ENCODE measurements at places on chromosomes 5 and 9.

DNA sequence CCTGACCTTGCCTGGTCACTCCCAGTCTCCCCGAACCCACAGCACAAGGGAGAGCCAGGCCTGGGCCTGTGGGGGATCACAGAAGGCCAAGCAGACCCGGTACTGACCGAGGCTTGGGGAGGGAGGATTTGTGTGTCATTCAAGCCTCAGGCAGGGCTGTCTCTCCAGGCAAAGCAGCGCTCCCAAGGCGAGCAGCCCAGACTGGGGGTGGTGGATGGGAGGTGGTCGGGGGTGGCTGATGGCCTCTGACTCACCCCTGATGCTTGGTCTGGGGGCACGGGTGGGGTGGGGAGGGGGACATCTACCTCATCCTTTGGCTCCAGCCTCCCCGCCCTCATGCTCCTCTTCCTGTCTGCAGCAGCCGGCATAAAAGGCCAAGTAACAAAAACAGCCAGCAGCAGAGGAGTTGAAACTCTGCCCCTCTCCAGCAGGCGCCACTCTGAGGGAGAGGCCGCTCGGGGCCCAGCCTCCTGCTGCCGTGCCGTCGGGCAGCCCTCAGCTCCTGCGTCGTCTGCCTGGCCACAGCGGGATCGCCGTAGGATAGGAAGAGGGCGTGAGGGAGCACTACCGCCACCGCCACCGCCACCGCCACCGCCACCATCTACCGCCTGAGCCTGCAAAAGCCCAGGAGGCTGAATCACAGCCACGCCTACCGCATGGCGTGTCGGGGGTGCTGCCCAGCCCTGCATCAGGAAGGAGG, 166.0 kb downstream of the OLFM1 start:
- no peak for DNase-seq

DNA sequence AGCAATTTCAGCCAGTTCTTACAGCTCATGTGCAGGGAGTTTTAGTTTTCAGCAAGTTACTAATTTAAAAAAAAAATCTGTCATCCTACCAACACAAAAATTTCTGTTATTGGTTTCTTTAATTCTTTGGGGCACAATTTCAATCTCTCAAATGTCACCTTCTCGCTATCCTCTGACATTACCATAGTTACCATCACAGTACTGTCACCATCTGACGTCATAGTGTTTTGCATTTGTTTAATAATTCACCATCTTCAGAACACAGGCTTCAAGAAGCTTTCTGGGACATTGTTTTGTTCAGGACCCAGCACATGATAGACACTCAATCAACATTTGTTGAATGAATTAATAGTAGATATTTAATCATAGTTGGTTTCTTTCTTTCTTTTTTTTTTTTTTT, 155.1 kb downstream of the PDZD2 start:
- DNase-seq, result no peak

DNA sequence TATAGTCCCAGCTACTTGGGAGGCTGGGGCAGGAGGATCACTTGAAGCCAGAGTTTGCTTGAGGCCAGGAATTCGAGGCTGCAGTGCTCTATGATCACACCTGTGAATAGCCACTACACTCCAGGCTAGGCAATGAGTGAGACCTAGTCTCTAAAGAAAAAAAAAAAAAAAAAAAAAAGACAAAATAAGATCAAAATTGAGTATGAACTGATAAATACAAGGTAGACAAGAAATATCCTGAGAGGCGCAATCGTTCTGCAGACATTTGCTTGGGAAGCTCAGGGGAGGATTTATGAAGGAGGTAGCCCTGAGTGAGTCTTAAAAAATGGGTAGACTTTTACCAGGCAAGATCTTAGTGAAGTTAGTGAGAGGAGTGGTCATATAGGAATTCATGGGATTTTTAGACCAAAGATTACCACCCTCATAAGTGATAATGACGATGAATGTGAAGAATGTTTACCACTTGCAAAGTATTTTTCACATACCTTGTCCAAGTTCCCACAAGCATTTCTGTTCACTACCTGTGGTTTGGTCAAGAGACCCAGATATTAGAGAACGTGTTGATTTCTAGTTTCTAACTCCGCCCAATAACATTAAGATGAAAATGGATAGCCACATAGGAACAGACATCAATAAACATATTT, 4.4 kb downstream of the PDCD1LG2 start:
- DNase-seq, result no peak

GRCh38 chr9:6739218-6739617, 18.6 kb upstream of the KDM4C start:
- no peak for DNase-seq

- DNase-seq, result no peak
Observed at GRCh38 chr5:176866707-176867310, 32.3 kb downstream of the HK3 start.

DNA sequence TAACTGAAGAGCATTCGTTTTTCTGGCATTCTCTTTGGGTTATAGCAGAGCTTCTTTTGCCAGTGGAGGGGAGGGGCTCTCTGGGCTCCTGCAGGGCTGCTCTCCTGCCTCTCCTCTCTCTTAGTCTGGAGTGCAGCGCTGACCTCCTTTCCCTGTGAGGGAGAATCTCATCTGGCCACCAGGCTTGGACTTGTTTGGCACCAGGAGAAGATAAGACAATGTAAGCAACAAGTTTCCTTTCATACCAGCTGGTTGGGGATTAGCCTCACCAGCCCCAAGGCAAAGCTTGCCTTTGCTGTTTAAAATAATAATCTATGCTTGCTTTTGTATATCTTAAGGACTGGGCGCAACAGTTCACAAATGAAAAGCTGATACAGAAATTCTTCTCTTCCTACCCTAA, 196.4 kb downstream of the TLE4 start:
- no peak for DNase-seq

- DNase-seq, result no peak
Observed at GRCh38 chr9:1871626-1872419, 143.3 kb upstream of the SMARCA2 start.

- no peak for DNase-seq
Observed at GRCh38 chr5:148831590-148832565, 5.5 kb downstream of the ADRB2 start.

DNA sequence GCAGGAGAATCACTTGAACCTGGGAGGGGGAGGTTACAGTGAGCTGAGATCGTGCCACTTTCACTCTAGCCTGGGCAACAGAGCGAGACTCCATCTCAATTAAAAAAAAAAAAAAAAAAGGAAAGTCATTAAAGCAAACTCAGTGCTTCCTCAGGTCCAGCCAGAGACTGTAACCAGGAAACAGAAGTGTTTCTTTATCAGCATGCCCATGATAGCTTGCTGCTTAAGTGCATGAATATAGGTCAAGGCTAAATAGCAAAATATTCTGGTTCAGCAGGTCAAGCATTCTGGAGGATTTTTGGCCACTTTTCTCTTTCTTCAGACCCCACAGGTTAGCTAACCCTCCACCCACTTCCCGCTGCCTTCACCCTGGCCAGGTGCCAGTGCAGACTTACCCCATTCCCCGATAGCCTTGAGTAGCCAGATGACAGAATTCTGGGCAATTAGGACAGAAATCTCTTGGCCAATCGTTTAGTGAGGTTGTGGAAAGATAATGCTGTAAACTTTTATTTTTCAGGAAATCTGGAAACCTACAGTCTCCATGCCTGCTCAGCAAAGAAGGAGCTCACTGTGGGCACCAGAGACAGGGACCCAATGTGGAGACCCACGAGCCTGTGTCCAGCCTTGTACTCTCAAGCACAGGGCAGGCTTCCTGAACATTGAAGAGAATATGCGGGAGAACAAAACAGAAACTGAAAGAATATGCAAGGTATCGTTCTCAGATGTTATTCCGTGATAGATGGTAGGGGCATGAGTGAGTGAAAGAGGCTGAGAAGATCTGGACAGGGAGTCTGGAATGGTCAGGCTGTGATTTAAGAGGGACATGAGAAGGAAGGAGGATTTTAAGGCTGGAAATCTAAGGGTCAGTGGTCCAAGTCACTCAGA, 4.2 kb upstream of the UGT3A2 start:
- no peak for DNase-seq

DNA sequence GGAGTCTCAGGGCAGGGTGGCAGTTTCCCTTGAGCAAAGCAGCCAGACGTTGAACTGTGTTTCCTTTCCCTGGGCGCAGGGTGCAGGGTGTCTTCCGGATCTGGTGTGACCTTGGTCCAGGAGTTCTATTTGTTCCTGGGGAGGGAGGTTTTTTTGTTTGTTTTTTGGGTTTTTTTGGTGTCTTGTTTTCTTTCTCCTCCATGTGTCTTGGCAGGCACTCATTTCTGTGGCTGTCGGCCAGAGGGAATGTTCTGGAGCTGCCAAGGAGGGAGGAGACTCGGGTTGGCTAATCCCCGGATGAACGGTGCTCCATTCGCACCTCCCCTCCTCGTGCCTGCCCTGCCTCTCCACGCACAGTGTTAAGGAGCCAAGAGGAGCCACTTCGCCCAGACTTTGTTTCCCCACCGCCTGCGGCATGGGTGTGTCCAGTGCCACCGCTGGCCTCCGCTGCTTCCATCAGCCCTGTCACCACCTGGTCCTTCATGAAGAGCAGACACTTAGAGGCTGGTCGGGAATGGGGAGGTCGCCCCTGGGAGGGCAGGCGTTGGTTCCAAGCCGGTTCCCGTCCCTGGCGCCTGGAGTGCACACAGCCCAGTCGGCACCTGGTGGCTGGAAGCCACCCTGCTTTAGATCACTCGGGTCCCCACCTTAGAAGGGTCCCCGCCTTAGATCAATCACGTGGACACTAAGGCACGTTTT, 3.5 kb upstream of the PHYHD1 start:
- no peak for DNase-seq

DNA sequence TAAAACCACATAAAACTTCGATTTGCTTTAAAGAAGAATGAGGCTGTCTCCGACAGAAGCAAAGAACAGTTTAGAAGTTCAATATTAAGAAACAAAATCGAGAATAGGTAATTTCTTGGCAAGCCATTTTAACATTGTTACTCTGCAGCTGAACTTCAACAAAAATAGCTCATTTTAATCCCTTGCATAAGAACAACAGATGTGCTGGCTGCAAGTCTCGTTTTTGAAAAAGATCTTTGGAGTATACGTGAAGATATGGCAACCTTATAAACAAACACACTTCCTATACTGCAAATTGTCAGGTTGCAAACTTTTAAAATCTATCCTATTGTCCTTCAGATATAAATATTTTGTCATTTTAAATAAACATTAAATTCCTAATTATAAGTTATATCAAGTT, 71.5 kb downstream of the FBN2 start:
- no peak for DNase-seq

GRCh38 chr9:99105152-99106043, 485 bp downstream of the TGFBR1 start:
- DNase-seq, result no peak

GRCh38 chr9:36597412-36598178, 24.9 kb downstream of the MELK start:
- DNase-seq, result no peak

- peak; percentile 30 for DNase-seq
Observed at GRCh38 chr9:1939926-1940368, 75.2 kb upstream of the SMARCA2 start.

- no peak for DNase-seq
Observed at GRCh38 chr5:3786165-3786564, 190.5 kb downstream of the IRX1 start.

DNA sequence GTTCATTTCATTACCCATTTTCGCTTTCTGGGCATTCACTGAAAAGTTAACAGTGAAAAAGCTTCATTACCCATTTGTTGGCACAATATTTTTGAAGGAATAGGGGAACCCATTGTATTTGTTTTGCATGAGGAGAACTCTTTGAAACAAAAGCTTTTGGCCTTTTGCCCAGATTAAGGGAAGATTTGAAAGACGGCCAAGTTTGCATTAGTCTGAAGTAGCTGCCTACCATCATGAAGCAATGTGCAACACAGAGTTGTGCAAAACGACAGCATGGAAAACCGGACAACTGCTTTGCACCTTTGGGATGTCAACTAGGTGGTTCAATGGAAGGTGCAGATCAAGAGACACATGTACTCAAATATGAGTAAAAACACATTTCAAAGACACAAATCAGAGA, 84.9 kb downstream of the TRPM3 start:
- no peak for DNase-seq

GRCh38 chr5:132662925-132663770, 5.2 kb downstream of the IL13 start:
- DNase-seq, result no peak

- DNase-seq, result no peak
Observed at GRCh38 chr5:132053483-132053882, 7.0 kb upstream of the IL3 start.
